ENCODE measurements at places on chromosomes 2 and 18. TPM values are rescaled to one million over a fixed set of nuclear protein-coding genes. Genes with fewer than 3 reads are reported as not detected.

Gene KCNG2
- not detected for total RNA-seq

Gene NEURL3
- not detected for total RNA-seq

DNA sequence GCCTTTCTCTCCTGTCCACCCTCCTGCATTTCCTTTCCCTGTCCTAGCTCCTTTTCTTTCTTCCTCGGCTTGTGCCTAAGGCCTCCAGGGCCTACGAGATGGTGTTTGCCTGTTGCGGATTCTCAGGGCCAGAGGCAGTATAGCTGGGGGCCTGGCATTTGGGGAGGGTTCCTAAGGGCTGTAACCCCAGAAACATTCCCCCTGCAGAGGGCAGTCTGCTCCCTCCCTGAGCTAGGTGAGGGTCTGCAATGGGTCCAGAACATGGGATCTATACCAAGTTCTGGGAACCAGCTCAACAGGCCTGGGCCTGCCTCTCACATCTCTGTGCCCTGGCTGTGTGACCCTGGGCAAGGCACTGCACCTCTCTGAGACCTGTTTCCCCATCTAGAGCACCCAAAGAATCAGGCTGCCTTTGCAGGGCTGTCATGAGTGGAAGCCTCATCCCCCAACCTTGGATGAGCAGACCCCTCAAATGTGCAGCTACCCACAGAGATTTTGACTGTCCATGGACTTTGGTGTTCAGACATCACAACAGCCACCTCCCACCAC is 97.5 kb downstream of the GLI2 start:
- DNase-seq: no peak

- no peak for DNase-seq
These were observed 54.1 kb upstream of the EPB41L5 start for GRCh38 chr2:119958670-119959268.

GRCh38 chr2:240320204-240320993 is 115.1 kb upstream of the GPC1 start:
- DNase-seq: no peak

GRCh38 chr2:71800851-71801250 is 346.8 kb downstream of the CYP26B1 start:
- no peak for DNase-seq

DNA sequence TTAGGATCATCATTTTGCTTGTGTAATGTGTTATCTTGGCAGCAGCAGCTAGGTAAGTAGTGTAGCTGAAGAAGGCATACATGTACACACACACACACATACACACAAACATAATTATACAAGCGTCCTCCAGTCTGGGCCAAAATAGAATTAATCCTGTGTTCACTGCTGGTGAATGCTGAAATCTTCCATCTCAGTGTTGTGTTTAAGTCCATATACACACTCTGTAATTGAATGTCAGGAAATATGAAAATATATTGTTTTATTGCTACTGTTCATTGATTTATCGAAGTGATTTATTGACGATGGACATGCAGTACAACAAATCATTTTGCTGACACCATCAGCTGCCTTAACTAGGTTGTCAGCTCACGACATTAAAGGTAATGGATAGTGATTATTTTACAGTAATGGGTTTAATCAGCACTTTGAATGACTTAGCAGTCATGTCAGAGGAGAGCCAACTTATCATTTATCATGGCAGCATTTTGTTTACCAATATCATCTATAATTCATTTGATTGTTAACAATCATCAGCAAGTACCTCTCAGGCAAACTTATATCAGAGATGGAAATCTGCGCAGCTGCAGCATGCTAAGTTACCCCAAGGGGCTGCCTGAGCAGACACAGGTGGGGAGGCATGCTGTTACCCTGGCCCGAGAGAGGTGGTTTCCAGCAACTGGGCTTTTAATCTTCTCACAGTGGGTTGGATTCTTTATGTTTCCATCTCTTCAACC is 83.7 kb upstream of the FSHR start:
- DNase-seq: no peak

Measured in CD4-positive, CD25-positive, alpha-beta regulatory T cell (primary cell).